ENCODE measurements at places on chromosomes 12 and 14. TPM values are rescaled to one million over a fixed set of nuclear protein-coding genes. Genes with fewer than 3 reads are reported as not detected.
A peak's percentile ranks its signal among the peaks of the same experiment; 100 is the strongest.

- H3K4me3 ChIP-seq: no peak overlapping the region
- peaks cover 15% of the 10 kb centered on the region for H3K36me3 ChIP-seq
- no peaks in the 10 kb centered on the region for H3K27me3 ChIP-seq
- H3K4me1 ChIP-seq: peaks cover 4% of the 10 kb centered on the region
- peak overlapping the region; percentile 84 for H3K27ac ChIP-seq
These were observed 47.5 kb upstream of the DYNC1H1 start for GRCh38 chr14:101916816-101917412.

DNA sequence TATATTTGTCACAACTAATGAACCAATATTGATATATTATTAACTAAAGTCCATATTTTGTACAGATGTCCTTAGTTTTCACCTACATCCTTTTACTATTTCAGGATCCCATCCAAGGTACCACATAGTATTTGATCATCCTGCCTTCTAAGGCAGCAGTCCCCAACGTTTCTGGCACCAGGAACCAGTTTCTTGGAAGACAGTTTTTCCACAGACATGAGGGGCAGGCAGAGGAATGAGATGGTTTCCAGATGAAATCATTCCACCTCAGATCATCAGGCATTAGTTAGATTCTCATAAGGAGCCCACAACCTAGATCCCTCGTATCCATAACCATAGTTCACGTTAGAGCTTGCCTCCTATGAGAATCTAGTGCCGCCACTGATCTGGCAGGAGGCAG, 82.8 kb upstream of the BCL2L14 start:
- H3K4me1 ChIP-seq: no peaks in the 10 kb centered on the region
- H3K27me3 ChIP-seq: no peaks in the 10 kb centered on the region
- no peak overlapping the region for H3K27ac ChIP-seq
- DNase-seq: no peak

DNA sequence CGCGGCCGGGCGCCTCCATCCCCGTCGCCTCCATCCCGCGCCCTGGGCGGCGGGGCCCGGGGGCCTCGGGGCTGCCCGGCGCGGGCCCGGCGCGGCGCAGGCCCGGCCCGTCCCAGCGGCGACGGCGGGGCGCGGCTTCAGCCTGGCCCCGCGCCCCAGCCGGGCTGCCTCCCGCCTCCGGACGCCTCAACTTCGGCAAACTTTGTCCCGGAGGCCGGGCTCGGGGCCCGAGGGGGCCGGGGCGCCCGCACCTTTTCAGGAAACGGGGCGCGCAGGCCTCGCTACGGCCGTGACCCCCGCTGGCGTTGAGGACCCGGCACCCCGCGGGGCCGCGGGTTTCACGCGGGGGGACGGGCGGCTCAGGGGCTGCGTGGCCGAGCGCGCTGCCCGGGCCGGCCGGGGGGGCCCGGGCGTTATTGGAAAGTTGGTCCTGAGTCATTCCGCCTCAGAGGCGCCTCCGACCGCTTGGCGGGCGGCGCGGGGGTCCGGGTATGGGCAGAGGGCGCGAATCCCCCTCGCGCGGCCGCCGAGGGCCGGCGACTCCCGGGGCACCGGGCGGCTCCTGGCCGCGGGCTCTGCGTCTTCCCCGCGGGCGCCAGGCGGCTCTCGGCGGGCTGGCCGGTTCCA, 575 bp downstream of the TRAF3 start:
- H3K4me3 ChIP-seq: peak overlapping the region; percentile 90
- peak overlapping the region; percentile 96 for H3K27ac ChIP-seq
- H3K36me3 ChIP-seq: peaks cover 4% of the 10 kb centered on the region

DNA sequence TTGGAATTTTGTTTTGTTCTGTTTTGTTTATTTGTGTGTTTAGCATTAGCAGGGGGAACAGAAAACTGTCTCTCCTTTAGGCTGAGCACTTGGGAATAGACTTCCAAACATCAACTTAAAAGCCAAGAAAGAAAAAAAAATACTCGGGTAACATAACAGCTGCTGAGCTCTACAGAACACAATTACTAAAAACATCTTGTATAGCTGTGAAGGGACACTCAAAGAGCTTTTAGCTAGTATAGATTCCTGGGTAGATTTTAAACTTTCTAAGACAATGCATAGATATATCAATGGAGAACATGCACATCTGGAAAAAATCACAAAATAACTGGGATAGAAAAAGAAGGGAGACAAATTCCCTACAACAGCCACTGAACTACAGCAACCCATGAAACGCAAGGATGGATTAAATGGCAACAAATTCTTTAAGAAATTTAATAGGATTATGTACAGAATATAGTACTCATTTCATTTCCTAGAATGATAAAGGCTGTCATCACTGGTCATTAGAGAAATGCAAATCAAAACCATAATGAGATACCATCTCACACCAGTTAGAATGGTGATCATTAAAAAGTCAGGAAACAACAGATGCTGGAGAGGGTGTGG, 174.3 kb upstream of the KRR1 start:
- H3K4me1 ChIP-seq: no peaks in the 10 kb centered on the region
- no peak overlapping the region for H3K27ac ChIP-seq
- DNase-seq: no peak
- peaks cover 4% of the 10 kb centered on the region for H3K27me3 ChIP-seq
- no peak overlapping the region for H3K4me3 ChIP-seq
- H3K36me3 ChIP-seq: no peaks in the 10 kb centered on the region

GRCh38 chr12:85016413-85016812, 19.7 kb downstream of the TSPAN19 start:
- no peak overlapping the region for H3K27ac ChIP-seq
- no peaks in the 10 kb centered on the region for H3K4me1 ChIP-seq

GRCh38 chr12:99054601-99055128, 409.6 kb downstream of the APAF1 start:
- H3K27me3 ChIP-seq: no peaks in the 10 kb centered on the region
- no peak overlapping the region for H3K4me3 ChIP-seq
- H3K27ac ChIP-seq: no peak overlapping the region

- H3K4me1 ChIP-seq: peaks cover 82% of the 10 kb centered on the region
- H3K36me3 ChIP-seq: no peaks in the 10 kb centered on the region
- no peak overlapping the region for H3K27ac ChIP-seq
- no peaks in the 10 kb centered on the region for H3K27me3 ChIP-seq
- peak overlapping the region; percentile 41 for H3K4me3 ChIP-seq
These were observed 56.4 kb downstream of the ZFP36L1 start for GRCh38 chr14:68736471-68736871.

DNA sequence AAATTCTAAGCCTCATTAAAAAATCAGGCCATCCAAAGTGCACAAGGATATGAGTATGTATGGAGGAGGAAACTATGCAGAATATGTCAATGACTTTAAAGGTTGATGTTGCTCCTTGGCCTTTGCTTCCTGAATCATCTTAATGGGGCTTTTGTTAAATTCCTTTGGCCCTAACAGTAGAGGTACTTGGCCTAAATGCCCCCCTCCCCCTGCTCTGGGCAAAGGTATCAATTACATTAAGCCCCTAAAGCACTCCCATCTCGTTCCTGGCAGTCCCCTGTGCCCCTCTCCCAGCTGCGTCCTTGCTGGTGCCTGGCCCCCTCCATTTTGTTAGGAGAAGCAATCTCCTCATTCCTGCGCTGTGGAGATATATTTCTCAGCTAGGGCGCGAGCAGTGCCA, 4.8 kb downstream of the COPZ1 start:
- no peak overlapping the region for H3K4me3 ChIP-seq
- H3K4me1 ChIP-seq: peaks cover 24% of the 10 kb centered on the region
- H3K27ac ChIP-seq: no peak overlapping the region
- H3K27me3 ChIP-seq: no peaks in the 10 kb centered on the region
- DNase-seq: no peak

DNA sequence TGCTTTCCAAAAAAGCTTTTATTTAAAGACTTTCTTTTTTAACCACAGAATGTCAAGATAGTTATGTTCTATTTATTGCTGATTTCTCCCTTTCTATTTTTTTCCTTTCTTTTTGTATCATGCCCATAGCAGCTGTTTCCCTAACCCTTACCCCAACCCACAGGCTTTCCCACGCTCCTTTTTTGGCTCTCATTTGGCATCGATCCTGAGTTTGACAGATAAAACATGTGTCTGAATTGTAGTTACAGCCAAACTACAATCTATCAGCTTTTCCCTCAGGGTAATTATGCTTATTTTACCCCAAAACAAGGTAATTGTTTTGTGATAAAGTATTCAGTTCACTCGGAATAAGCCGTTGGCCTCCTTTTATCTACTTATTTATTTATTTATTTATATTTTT, 46.7 kb downstream of the PDE3A start:
- H3K4me3 ChIP-seq: no peak overlapping the region
- H3K27ac ChIP-seq: no peak overlapping the region
- H3K36me3 ChIP-seq: no peaks in the 10 kb centered on the region
- no peak for DNase-seq
- no peaks in the 10 kb centered on the region for H3K27me3 ChIP-seq
- H3K4me1 ChIP-seq: no peaks in the 10 kb centered on the region

DNA sequence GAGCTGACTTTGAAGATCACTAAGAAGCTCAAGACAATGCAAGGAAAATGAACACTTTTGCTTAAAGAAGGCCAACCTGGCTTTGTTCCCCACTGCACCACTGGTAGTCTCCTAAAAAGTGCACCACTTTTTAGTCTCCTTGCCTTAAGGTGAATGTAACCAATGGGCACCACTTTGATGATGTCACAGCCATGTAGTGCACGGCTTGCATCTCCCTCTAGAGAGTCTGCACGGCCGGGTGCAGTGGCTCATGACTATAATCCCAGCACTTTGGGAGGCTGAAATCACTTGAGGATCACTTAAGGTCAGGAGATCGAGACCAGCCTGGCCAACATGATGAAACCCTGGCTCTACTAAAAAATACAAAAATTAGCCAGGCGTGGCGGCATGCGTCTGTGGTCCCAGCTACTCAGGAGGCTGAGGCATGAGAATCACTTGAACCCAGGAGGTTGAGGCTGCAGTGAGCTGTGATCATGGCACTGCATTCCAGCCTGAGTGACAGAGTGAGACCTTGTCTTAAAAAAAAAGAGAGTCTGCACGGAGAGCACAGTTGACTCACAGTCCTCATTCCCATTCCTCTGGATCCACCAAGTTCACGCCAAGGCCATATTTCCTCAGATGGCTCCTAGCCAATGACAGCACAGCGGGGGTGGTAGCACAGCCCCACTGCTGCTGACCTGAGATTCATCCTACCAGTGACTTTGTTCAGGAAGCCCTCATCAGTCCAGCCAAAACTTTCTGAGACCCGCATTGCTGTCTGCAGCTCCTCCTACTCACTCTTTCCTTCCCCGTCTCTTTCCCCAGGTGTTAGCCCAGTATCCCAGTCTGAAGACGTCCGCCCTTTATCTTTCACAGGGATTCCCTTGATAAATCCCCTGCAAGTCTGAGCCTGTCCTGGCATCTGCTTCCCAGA, 16.5 kb upstream of the IFT81 start:
- peaks cover 5% of the 10 kb centered on the region for H3K4me1 ChIP-seq
- H3K4me3 ChIP-seq: no peak overlapping the region
- DNase-seq: no peak

DNA sequence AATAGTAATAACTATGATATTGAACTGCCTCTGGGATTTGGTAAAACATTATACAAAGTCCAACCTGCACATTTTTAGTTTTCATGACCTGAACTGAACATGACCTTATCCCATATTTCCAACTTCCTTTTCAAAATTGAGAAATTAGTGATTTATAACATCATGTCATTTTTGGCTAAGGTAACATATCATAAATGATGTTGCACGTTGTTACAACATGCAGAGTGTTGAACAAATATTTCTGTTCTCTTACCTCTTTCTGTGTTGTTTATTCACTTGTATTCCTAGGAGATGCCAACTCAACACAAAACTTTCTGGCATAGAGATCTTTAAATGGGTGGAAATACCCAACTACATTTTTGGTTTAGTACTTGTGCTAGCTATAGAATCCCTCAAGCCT, 496.0 kb downstream of the SLC6A15 start:
- no peaks in the 10 kb centered on the region for H3K36me3 ChIP-seq
- H3K27me3 ChIP-seq: no peaks in the 10 kb centered on the region
- no peaks in the 10 kb centered on the region for H3K4me1 ChIP-seq
- no peak overlapping the region for H3K4me3 ChIP-seq
- no peak overlapping the region for H3K27ac ChIP-seq

DNA sequence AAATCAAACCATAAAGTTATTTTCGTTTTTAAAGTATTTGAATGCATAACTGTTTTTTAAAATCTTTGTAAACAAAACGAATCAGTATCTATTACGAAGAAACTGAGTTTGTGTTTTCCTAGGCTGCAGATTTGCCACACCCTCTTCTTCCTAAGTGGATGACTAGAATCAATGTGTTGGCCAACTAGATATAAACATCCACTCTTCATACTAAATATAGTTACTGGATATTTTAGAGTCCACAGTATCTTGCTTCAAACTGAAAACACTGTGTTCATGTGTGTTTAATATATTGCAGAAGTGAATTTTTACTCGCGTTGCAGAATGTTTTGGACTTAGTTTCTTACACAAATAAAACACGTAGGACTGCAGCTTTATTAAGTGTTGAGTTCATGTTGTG, 63.2 kb downstream of the KLHL28 start:
- no peaks in the 10 kb centered on the region for H3K27me3 ChIP-seq
- H3K4me1 ChIP-seq: peaks cover 17% of the 10 kb centered on the region

GRCh38 chr14:74932401-74932901, 9.4 kb upstream of the RPS6KL1 start:
- DNase-seq: no peak
- H3K27ac ChIP-seq: no peak overlapping the region
- no peak overlapping the region for H3K4me3 ChIP-seq
- no peaks in the 10 kb centered on the region for H3K36me3 ChIP-seq
- peaks cover 9% of the 10 kb centered on the region for H3K27me3 ChIP-seq

DNA sequence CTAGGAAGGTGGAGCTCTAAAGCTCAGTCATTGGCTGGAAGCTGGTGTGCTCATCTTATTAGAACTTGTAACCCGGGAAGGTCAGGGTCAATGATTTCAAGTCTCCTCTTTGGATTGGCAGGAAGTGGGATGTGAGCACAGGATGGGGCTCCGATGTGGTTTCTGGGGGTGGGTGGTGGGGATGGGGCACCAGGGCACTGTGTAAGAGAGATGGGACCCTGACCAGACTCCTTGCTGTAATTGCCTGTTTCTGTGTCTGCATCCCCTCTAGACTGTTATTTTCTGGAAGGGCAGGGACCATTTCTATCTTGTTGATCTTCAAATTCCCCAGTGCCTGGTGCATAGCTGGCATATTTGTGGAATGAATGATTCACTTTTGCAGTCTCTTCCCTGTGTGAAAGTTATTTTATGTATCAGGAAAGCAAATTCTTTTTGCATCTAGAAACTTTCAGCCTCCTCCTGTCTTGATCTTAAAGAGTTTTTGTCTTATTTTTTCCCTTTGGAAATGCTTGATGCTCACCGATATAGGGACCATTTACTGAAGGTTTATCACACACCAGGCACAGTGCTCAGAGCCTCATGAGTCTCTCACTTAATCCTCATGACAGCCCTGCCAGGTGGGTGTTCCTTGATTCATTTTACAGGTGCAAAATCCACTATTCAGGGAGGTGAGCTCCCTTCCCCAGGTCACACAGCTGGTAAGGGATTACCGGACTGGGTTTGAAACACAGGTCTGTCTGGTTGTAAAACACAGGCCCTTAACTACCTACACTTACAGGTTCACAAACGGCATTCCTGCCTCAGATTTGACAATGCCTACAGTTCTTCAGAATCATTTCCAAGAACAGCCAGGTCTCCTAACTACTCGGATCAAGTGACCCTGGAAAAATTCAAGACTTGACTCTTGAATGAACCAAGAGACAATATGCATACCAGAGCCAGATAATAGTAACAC, 86.9 kb upstream of the IGF1 start:
- H3K27me3 ChIP-seq: no peaks in the 10 kb centered on the region
- DNase-seq: no peak
- no peak overlapping the region for H3K4me3 ChIP-seq
- no peak overlapping the region for H3K27ac ChIP-seq
- no peaks in the 10 kb centered on the region for H3K36me3 ChIP-seq
- no peaks in the 10 kb centered on the region for H3K4me1 ChIP-seq

The LRRK2 gene
- polyA plus RNA-seq: 12.8 TPM

The APEX1 gene
- 187 TPM for polyA plus RNA-seq

The GPRC5D gene
- polyA plus RNA-seq: 0.32 TPM

The RAD9B gene
- 1.2 TPM for polyA plus RNA-seq

The TAS2R42 gene
- polyA plus RNA-seq: not detected

The PPP1R3E gene
- 5.8 TPM for polyA plus RNA-seq

The ERP27 gene
- polyA plus RNA-seq: 2.6 TPM

Data from naive B cell (primary cell).